ENCODE measurements at places on chromosomes 7 and 10. TPM values are rescaled to one million over a fixed set of nuclear protein-coding genes. Genes with fewer than 3 reads are reported as not detected.

Gene OR2A42
- total RNA-seq = not detected

Gene CFAP69
- 2.9 TPM for total RNA-seq

- DNase-seq = no peak
These were observed 225.5 kb upstream of the GNAI1 start for GRCh38 chr7:79909176-79909575.

GRCh38 chr7:95367606-95368005 lies 28.6 kb downstream of the PON3 start:
- no peak for DNase-seq

- no peak for DNase-seq
These were observed 70.7 kb downstream of the CABCOCO1 start for GRCh38 chr10:61733358-61733940.

DNA sequence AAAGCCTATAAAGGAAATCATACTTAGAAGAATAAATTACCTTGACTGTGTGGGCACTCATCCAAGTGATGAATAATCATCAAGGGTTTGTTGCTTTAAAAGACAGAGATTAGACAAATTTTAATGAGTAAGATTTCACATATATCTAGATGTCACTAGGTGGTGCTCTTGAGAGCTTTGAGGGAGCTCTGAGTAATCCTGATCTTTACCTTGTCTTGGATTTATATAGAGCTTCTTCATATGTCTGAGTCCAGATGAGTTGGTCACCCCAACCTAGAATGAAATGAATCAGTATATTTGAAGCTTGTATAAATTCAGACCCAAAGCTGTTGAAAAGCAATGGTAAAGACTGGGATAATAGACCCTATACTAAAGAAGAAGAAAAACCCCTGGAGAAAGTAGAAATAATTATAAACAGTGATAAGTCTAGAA lies 3.7 kb downstream of the AGR2 start:
- no peak for DNase-seq

DNA sequence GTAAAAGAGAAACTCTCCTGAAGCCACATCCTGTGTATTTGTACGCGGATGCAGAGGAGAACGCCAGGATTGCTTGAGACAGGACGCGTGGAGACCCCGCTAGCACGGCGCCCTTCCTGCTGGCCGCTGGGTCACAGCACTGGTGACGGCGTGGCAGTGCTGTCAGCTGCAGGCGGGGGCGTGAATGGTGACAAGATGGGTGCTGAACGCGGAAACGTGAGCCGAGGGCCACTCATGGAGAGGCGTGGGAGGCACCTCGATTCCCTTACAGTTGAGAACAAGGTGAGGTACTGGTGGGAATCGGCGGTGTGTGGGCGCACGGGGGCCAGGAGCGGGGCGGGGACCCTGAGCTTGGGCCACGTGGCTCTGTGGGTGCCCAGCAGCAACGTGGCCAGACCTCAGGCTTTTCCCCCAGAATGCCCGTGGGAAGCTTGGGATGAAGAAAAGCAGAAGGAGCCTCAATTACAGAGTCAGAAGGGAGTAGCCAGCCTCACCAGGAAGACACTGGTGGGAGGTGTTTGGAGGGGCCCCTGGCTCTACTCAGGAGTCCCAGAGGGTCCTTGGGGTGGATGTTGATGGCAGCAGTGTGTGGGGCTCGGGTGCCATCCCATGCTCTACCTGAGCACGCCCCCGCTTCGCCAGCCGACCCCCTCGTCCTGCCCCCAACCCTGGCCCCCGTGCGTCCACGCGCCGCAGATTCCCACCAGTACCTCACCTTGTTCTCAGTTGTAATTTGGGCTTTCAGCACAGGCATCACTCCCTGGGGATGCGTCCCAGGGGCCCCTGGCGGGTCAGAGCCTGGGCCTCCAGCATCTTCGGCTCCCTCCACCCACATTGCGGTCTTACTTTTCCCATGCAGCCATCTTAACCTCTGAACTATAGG lies 208.4 kb upstream of the TCERG1L start:
- DNase-seq = no peak

GRCh38 chr10:75013007-75013406 lies 98.4 kb upstream of the SAMD8 start:
- DNase-seq = no peak

DNA sequence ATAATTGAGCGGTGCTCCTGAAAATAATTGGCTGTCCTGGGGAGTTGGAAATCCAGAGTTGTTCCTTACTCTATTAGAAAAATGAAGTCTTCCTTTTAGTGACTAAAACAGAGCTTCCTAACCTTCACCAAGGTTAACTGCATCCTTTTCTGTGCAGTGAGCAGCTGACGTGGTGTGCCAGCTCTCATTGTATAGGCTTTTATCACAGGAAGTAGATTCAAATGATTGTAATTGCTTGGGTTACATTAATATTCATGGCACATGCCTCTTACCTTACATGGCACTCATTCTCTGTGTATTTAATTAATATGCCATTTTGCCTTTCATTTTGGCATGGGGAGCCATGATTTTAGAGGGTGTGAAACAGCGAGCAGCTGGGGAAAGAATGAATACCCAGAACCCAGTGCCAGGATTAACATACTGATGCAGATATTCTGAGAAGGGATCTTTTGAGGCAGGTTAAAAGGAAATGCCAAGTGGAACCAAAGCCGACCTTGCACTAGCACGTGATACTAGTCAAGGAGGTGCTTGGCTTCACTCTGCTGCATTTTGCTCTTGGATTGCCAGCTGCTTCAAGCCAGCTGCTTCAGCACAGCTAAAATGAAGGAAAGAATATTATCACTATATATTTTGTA lies 115.3 kb downstream of the ST7 start:
- DNase-seq = no peak

DNA sequence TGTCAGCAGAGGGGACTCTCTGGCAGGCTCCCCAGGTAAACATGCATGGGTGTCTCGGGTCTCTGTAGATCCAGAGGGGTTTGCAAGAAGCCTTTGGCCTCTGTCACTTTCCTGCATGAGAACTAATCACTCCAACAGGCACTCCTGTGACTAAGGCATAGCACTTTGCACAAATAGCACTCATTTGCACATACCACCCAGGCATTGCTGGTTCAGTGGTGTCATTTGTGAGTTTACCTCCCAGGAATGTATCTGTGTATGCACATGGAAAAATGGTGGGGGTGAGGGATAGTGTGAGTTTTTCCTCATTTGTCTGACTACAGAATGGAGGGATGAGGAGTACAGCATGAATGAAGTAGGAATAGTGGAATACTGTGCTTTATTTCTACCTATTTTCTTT lies 39.5 kb downstream of the CNNM1 start:
- no peak for DNase-seq

DNA sequence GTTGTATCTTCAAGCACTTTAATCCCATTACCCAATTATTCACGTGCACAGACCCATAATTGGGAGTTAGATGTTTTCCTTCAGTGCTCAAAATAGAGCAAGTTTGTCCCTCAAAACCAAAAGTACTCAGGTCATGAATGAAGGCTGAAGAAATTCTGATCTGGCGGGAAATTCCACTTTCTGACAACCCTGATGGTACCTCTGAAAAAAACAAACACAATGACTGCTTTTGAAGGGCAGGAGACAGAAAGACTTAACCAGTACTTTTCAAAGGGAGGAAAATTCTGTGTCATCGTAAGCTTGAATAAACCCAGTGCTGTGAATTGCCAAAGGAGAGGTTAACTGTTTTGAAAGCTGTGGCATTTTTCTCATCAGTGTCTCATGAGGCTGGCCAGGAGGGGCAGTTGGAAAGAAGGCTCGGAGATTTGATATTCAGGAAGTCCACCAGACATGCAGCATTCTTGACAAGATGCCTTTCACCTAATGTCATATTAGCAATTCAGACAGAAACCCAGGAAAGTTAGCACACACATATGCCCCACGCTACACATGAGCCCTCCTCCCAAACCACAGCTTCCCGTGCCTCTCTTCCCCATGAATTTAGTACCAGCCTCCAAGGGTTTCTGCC lies 347.0 kb downstream of the KCNMA1 start:
- DNase-seq = no peak

GRCh38 chr7:119783799-119784198 lies 489.2 kb upstream of the KCND2 start:
- DNase-seq = no peak

DNA sequence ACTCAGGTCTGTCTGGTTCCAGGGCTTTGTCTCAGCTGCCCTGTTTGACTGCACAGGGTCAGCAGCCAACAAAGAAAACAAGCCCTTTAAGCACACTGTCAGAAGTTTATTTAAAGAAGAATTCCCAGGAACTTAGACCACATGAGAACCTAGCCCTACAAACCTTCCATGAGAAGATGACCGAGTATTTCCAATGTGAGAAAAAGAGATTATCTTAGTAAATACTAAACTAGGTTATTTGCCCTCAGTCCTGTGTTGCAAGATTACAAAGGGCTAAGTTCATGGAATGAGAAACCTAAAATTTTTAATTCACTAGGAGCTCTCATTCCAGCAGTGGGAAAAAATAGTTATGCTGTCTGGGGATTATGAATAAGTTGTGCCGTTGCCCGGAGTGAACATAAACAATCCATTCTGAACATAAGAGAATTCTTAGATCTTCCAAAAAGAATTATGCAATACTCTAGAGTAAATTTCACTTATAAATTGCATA lies 46.7 kb downstream of the NOC3L start:
- no peak for DNase-seq

DNA sequence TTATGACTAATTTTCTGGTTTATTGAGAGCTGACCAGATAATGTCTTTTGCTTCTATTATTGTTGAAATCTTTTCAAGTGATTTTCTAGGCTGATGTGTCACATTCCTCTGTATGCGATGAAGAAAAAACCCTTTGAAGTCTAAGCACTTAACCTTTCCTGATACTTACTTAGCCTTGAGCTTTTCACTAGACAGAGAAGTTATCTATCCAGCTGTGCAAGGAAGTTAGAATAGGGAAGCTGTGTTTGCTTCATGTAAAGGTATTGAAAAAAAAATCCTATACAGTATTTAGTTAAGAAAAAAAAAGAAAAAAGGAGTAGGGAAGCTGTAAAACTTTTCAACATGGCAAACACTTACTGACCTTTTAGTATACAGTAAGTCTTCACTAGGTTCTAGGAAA lies 117.6 kb upstream of the DNAJB12 start:
- DNase-seq = no peak

- no peak for DNase-seq
These were observed 55.7 kb downstream of the YKT6 start for GRCh38 chr7:44256459-44256858.

DNA sequence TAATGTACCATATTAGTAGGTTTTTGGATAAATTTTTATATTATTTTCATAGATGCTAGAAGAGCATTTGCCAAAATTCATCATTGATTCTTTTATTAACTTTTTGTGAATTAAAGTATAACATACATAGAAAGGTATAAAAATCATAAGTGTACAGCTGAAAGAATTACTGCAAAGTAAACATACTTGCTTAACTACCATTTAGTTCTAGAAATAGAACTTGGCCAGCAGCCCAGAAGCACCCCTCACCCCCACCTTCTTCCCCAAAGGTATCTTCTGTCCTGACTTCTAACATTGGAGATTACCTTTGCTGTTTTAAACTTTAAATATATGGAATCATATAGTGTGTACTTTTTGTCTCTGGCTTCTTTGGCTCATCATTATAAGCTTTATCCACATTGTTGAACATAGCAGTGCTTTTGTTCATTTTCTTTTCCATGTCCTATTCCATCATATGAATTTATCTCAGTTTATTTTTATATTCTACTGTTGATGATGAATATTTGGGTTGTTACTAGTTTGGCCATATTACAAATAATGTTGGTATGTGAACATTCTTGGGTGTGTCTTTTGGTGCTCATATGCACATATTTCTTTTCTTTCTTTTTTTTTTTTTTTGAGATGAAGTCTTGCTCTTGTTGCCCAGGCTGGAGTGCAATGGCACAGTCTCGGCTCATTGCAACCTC lies 142.8 kb downstream of the ADK start:
- no peak for DNase-seq
